ENCODE measurements at places on chromosomes 7 and 10. TPM values are rescaled to one million over a fixed set of nuclear protein-coding genes. Genes with fewer than 3 reads are reported as not detected.

- no peaks in the 10 kb centered on the region for H3K4me1 ChIP-seq
- no peak overlapping the region for H3K27ac ChIP-seq
- H3K4me3 ChIP-seq: no peak overlapping the region
These were observed 15.7 kb upstream of the CYREN start for GRCh38 chr7:135186261-135186540.

- no peaks in the 10 kb centered on the region for H3K27me3 ChIP-seq
- H3K4me1 ChIP-seq: no peaks in the 10 kb centered on the region
- no peak for DNase-seq
- H3K36me3 ChIP-seq: no peaks in the 10 kb centered on the region
- no peak overlapping the region for H3K27ac ChIP-seq
These were observed 6.6 kb downstream of the GPR141 start for GRCh38 chr7:37690206-37690605.

DNA sequence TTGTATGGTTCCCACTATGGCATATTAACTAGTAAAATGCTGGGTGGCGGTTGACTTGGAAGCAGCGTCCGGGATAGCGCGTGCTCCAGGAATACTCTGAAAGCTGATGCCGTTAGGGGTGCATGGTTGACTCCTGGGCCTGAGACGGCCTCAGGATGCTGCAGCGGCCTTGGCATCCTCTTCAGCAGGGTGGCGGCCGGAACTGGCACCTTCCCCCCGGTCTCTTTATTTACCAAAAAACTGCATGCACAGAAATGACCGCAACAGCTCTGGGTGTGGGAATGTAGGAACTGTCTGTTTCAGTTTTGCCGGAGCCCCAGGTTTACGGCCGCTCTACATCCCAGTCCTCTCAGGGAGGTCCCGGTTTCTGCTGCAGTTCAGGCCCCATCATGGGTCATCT lies 28.8 kb downstream of the PFKP start:
- H3K27ac ChIP-seq: peak overlapping the region; percentile 63
- H3K4me3 ChIP-seq: peak overlapping the region; percentile 2
- peaks cover 5% of the 10 kb centered on the region for H3K36me3 ChIP-seq
- H3K4me1 ChIP-seq: peaks cover 40% of the 10 kb centered on the region

GRCh38 chr7:18497082-18497481 lies 1.5 kb downstream of the HDAC9 start:
- peak overlapping the region; percentile 9 for H3K4me3 ChIP-seq
- H3K27me3 ChIP-seq: no peaks in the 10 kb centered on the region

DNA sequence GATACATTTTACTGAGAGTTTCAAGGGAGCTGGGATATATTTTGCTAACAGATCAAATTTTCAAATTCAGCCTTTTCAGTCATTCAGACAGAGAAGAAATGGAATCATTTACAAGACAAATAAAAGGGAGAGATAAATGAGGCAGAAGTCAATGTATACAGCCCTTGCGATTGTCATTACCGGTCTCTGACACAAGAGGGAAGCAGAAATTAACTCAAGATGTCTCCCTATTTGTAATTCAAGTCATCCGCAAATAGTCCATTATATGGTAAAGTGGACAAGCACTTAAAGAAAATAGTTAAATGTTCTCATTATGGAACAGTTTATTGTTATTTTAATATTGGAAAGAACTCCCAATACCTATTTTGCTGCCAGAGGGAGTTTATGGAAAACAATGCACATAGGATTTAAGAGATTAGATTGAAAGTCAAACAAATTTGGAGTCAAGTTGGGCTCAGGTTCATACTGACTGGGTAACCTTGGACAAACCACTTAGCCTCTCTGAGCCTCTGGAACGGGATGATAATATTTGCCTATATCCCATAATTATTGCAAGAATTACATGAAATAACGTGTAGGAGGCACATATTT lies 89.3 kb upstream of the PRKCQ start:
- no peak overlapping the region for H3K4me3 ChIP-seq
- no peak for DNase-seq
- no peaks in the 10 kb centered on the region for H3K36me3 ChIP-seq
- H3K4me1 ChIP-seq: no peaks in the 10 kb centered on the region
- no peak overlapping the region for H3K27ac ChIP-seq

GRM3 gene
- total RNA-seq: not detected

OR2A5 gene
- not detected for total RNA-seq

MAGI2 gene
- total RNA-seq: 5.9 TPM

NODAL gene
- total RNA-seq: not detected

RELN gene
- total RNA-seq: 8.0 TPM

- no peak overlapping the region for H3K4me3 ChIP-seq
- H3K27me3 ChIP-seq: no peaks in the 10 kb centered on the region
- DNase-seq: no peak
- H3K4me1 ChIP-seq: peaks cover 8% of the 10 kb centered on the region
These were observed 137.2 kb downstream of the NOC3L start for GRCh38 chr10:94225589-94225988.

DNA sequence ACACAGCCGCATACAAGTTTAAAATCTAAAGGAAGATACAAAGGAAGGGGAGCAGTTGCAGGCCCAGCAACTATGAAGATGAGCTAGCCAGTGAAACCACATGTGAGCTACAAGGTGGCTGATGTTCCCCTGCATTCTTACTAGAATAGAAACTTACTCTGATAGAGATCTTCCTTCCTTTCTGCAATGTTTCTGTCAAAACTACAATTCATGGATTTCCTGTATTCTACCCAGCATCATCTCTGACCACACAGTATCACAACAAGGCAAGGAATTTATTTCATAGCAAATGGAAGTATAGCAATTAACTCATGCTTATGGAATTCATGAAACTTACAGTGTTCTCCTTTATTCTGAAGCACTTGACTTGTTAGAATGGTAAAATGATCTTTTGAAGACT lies 68.7 kb upstream of the AASS start:
- no peaks in the 10 kb centered on the region for H3K27me3 ChIP-seq
- H3K4me3 ChIP-seq: no peak overlapping the region
- H3K36me3 ChIP-seq: no peaks in the 10 kb centered on the region
- no peak overlapping the region for H3K27ac ChIP-seq
- H3K4me1 ChIP-seq: no peaks in the 10 kb centered on the region

CCDC6 gene
- 22.7 TPM for total RNA-seq

DNA sequence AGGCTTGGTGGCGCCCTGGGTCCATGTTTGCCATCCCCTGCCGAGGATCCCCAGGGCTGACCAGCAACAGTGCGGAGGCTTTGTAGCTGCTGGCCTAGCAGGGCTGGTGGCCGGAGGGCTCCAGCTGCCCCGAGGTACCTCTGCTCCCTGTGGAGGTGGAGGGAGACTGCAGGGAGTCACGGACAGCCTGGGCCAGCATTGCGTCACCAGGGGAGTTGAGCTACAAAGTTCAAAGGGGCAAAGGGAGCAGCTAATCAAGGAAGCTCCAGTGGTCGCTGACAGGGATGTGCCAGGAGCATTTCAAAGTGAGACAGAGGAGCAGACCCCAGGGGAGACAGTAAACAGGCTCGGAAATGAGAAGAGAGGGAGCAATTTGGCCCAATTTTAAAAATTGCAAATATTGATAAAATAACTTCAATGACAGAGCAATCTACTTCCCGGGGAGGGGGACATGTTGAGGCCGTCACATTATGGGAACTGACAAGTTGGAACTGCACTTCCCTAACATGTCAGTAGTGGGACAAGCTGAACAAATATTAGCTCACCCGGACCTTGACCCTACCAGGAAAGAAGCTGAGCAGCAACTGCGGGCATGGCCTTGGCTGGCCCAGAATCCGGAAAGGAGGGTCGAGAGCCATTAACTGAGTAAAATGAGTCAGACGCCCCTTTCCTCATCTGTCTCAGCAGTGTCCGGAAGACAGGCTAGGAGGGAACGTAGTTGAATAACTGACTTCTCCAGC lies 39.4 kb downstream of the BTBD16 start:
- H3K4me3 ChIP-seq: no peak overlapping the region
- no peak overlapping the region for H3K27ac ChIP-seq
- peaks cover 36% of the 10 kb centered on the region for H3K4me1 ChIP-seq
- no peaks in the 10 kb centered on the region for H3K27me3 ChIP-seq
- H3K36me3 ChIP-seq: no peaks in the 10 kb centered on the region
- peak; percentile 57 for DNase-seq

DNA sequence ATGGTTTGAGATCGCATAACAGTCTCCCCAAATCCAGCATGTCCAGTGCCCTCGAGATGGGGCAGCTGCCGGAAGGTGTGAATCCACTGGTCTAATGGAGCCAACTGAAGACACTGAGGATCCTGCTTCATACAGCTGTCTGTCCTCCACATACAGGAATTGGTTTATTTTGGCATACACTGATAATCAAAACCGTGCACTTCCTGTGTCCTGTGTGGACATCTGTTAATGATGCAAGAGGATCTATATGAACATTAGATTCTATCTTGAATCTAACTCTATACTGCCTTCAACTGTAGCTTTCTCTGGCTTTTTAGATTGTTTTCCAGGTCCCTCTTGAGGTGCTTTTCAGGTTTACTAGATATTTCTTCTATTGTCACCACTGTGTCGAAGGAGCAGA lies 3.0 kb upstream of the JAZF1 start:
- H3K27me3 ChIP-seq: no peaks in the 10 kb centered on the region
- H3K36me3 ChIP-seq: no peaks in the 10 kb centered on the region
- H3K27ac ChIP-seq: no peak overlapping the region
- H3K4me1 ChIP-seq: peaks cover 16% of the 10 kb centered on the region

DNA sequence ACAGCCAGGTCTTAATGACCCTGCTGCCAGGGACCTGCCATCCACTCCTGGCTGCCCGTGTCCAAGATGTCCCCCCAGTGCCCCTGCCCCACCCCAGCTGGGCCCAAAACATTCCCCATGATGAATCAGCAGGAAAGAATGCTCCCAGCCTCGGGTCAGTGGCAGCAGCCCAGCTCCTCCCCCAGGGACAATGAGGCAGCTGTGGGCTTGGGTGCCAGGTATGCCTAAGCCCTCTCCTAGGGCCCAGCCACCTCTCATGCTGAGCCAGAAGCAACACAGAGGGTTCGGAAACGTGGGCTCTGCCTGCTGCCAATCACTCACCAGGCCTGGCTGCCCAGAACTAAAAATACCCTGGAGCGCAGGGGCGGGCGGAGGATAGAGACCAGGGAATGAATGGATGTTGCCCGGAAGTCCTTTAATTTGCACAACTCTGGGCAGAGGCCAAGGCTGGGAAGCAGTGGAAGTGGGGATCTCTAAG lies 1.5 kb upstream of the LOXL4 start:
- H3K4me1 ChIP-seq: no peaks in the 10 kb centered on the region
- no peaks in the 10 kb centered on the region for H3K27me3 ChIP-seq
- no peaks in the 10 kb centered on the region for H3K36me3 ChIP-seq
- DNase-seq: peak; percentile 84
- H3K4me3 ChIP-seq: no peak overlapping the region
- H3K27ac ChIP-seq: peak overlapping the region; percentile 87

GRCh38 chr7:22563621-22564241 lies 63.7 kb upstream of the STEAP1B start:
- no peaks in the 10 kb centered on the region for H3K36me3 ChIP-seq
- peak overlapping the region; percentile 39 for H3K4me3 ChIP-seq
- peak; percentile 59 for DNase-seq
- peak overlapping the region; percentile 75 for H3K27ac ChIP-seq

DNA sequence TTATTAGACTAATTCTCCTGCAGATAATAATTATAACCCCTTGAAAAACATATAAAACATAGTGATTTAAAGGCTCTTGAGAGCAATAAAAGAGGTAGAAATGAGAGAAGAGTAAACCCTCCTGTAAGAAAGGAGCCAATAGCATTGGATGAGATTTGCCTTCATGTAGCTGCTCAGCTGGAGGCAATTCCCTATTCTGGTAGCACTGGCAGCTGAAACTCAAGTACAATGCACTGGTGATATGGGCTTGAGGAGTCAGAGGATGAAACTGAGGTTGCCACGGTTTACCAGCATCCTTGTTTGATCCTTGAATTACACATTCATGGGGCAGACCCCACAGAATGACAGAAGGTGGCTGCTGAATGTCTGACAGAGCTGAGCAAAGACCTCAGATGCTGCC lies 76.4 kb downstream of the CTTNBP2 start:
- H3K4me1 ChIP-seq: no peaks in the 10 kb centered on the region
- H3K27me3 ChIP-seq: no peaks in the 10 kb centered on the region
- H3K36me3 ChIP-seq: peaks cover 3% of the 10 kb centered on the region
- no peak overlapping the region for H3K27ac ChIP-seq

OLAH gene
- 0.24 TPM for total RNA-seq

PMS2 gene
- total RNA-seq: 5.3 TPM

GRCh38 chr10:14151571-14151970 lies 179.2 kb downstream of the FRMD4A start:
- no peaks in the 10 kb centered on the region for H3K4me1 ChIP-seq
- no peak overlapping the region for H3K27ac ChIP-seq
- DNase-seq: no peak
- H3K4me3 ChIP-seq: no peak overlapping the region
- no peaks in the 10 kb centered on the region for H3K27me3 ChIP-seq

GRCh38 chr7:66047426-66047825 lies 28.2 kb upstream of the ASL start:
- H3K4me3 ChIP-seq: no peak overlapping the region
- no peaks in the 10 kb centered on the region for H3K36me3 ChIP-seq
- H3K4me1 ChIP-seq: peaks cover 23% of the 10 kb centered on the region
- no peak overlapping the region for H3K27ac ChIP-seq
- no peaks in the 10 kb centered on the region for H3K27me3 ChIP-seq
- no peak for DNase-seq

DNA sequence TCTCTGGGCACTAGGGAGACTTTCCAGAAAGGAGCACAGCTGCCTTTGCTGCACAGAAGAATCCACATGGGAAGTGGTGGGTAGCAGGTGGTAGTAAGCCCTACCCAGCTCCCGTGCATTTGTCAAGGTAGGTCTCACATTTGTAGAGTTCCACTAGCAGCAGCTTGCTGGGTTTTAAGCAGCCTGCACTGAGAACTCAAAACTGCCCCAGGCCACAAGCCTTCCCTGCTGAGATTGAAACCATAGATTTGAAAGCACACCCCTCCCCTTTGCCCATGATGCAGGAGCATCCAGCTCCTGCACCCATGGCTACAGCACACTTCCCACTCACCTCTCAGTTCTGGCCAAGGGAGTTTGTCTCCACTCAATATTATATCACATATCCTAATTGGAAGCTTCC lies 604.5 kb upstream of the STEAP1 start:
- H3K36me3 ChIP-seq: no peaks in the 10 kb centered on the region
- H3K27ac ChIP-seq: no peak overlapping the region
- no peak for DNase-seq
- no peaks in the 10 kb centered on the region for H3K4me1 ChIP-seq

CYCS gene
- total RNA-seq: 134 TPM

GRCh38 chr7:77866370-77866769 lies 67.8 kb downstream of the PHTF2 start:
- H3K4me3 ChIP-seq: no peak overlapping the region
- no peaks in the 10 kb centered on the region for H3K36me3 ChIP-seq
- H3K4me1 ChIP-seq: no peaks in the 10 kb centered on the region
- no peak for DNase-seq

DNA sequence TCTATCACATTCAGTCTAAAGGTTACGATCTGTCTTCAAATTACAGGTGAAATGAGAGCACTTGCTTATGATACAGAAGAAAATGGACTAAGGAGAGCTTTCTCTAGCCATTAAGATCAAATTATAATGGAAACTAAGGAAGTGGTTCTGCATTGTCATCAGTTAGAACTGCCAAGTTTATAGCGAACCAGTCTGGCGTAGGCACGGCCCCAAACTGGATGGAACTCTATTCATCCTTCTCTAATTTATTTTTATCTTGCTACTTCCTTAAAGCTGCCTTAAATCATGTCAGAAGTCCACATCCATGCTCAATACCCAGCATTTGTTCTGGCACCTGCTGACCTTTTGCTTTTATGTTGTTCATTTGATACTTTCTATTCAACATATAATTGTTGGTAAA lies 63.7 kb upstream of the APBB1IP start:
- H3K27me3 ChIP-seq: no peaks in the 10 kb centered on the region
- no peak overlapping the region for H3K27ac ChIP-seq
- no peak for DNase-seq
- no peaks in the 10 kb centered on the region for H3K36me3 ChIP-seq
- no peaks in the 10 kb centered on the region for H3K4me1 ChIP-seq

GRCh38 chr10:22010973-22011408 lies 7.5 kb upstream of the DNAJC1 start:
- H3K4me1 ChIP-seq: no peaks in the 10 kb centered on the region
- no peaks in the 10 kb centered on the region for H3K27me3 ChIP-seq
- no peak for DNase-seq
- no peak overlapping the region for H3K27ac ChIP-seq
- no peak overlapping the region for H3K4me3 ChIP-seq
